Esophagus squamous epithelium (tissue), 5 donors: ENCODE measurements at places on chromosomes 6 and 20. TPM values are rescaled to one million over a fixed set of nuclear protein-coding genes. Genes with fewer than 3 reads are reported as not detected.

Gene MACROD2
- 4.8 TPM for total RNA-seq

Gene ECT2L
- total RNA-seq = not detected

Gene UBD
- total RNA-seq = not detected

Gene ZSCAN23
- 1.1 TPM for total RNA-seq

Gene SMIM13
- total RNA-seq = 3.8 TPM

Gene KIF13A
- 34.5 TPM for total RNA-seq

Gene RBCK1
- total RNA-seq = 46.9 TPM

Gene LBP
- total RNA-seq = 0.18 TPM

Gene RAET1E
- total RNA-seq = 63.7 TPM

Gene SLC26A8
- total RNA-seq = not detected

Gene SYNDIG1
- total RNA-seq = not detected

Gene VIP
- 0.38 TPM for total RNA-seq

Gene RREB1
- total RNA-seq = 79.6 TPM

Gene ABHD16B
- not detected for total RNA-seq

Gene DCDC2
- 0.15 TPM for total RNA-seq

Gene RHAG
- total RNA-seq = 0.19 TPM

Gene IER3
- total RNA-seq = 48.2 TPM

Gene SIRPB1
- 1.5 TPM for total RNA-seq

Gene SPDEF
- total RNA-seq = not detected

- no peak for DNase-seq
These were observed 29.9 kb upstream of the MRAP2 start for GRCh38 chr6:84003654-84004053.

DNA sequence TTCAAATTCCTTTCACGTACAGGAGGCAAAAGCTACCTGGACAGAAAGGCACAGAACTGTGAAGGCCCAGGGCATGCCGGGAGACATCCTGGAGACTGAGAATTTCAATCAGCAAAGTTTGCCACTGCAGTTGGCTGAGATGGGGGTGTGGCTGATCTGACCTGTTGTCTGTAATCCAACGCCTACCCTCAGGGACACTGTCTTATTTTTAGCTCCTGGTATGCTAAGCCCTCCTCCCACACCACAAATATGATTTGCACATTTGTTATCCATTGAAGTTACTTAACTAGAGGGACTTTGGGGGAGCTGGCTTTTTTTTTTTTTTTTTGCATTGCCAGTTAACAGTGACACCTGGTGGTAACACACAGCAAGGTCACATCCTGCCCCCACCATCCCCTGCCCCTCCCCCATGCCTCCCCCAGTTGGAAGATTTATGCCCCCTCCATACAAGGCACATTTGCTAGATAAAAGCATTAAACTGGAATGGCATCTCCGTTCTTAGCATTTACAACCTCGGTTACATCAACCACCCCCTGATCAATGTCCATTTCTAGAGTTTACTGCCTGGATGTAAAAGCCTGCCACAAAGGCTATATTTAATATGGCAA lies 40.4 kb downstream of the TTI1 start:
- DNase-seq = no peak

DNA sequence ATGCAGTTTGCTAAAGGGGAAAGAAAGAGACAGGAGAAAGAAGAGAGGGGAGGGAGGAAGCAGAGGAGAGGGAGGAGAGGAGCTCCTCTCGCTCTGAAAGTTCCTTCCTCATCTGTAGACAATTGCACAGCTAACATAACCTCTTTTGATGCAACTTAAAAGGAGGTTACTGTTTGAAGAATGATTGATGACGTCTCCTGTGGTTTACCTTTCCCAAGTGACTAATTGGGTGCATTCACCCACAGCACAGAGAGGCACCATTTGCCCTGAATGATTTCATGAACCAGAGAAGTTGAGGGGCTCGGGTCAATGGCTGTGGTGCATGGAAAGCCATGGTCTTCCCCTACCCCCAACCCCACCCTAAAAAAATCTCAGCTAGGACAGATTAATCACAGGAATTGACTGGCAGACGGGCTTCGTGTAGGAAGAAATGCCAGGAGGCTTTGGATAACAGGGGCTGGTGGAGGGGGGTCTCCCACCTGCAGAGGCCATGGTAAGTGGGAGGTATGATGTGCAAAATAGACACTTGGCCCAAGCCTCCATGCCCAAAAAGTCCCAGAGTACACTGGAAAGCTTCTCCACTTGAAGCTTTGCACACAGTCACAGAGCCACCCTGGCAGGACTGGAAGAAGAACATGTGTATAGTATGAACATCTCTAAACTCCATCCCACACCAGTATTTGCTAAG lies 213.7 kb downstream of the ANKRD60 start:
- DNase-seq = no peak

DNA sequence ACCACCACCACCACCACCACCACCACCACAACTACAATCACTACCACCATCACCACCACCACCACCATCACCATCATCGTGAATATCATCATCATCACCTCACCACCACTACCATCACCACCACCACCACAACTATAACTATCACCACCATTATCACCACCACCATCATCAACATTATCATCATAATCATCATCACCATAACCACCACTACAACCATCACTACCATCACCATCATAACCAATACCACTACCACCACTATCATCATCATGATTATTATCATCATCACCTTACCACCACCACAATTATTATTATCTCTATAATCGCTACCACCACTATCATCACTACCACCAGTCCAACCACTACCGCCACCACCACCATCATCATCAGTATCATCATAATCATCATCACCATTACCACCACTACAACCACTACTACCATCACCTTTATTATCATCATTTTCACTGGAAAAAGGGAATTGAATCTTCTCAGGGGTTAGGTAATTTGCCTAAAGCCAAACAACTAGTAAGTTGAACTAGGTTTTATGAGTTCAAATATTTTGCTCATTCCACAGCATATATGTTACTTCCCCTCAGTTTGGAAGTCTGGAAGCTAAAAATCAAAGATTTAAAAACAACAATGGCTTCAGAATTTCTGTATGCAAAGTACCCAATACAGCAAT lies 8.3 kb downstream of the RIPOR2 start:
- no peak for DNase-seq

- DNase-seq = no peak
These were observed 707.0 kb downstream of the QKI start for GRCh38 chr6:164121527-164121926.

- DNase-seq = no peak
These were observed 11.2 kb downstream of the TFEB start for GRCh38 chr6:41724228-41724580.

GRCh38 chr6:80214436-80215022 lies 108.1 kb downstream of the BCKDHB start:
- DNase-seq = no peak

GRCh38 chr6:1039191-1039590 lies 272.7 kb upstream of the FOXQ1 start:
- no peak for DNase-seq

GRCh38 chr20:58700121-58700821 lies 7.7 kb downstream of the NPEPL1 start:
- no peak for DNase-seq

DNA sequence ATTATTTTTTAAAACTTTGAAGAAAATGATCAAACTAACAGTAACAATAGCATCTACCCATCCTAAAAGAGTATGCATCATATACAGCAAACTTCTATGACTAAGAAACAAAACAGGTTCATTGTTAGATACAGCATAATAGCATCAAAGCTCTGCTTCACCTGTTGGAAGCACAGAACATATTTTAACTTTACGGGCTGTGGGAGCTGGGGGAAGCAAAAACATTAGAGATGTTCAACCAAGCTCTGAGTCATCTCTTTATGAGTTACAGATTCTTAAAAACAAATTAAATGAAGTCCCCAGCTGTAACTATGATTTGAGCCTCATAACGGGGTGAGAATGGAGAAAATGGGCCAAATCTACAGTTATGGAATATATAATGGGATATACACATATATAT lies 63.4 kb downstream of the SYNE1 start:
- DNase-seq = no peak

DNA sequence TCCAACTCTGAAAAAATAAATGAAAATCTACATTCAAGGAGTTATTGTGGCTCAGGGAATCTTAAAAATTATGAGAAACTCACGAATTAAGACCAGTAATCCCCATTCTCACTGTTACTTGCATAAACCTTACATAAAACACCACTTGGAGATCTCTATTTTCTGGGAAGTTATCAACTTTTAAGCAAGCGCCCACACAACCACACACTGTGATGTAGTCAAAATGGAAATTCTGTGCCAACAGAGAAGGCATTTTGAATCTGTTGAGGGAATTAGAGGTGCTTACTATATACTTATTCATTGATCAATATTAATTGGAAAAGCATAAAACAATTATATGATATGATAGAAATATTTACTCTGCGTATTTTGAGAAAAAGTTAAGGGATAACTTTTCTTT lies 58.7 kb downstream of the HAO1 start:
- DNase-seq = no peak

- no peak for DNase-seq
These were observed 101.6 kb upstream of the CEP162 start for GRCh38 chr6:84329077-84329476.

GRCh38 chr20:46027245-46027853 lies 1.7 kb upstream of the SLC12A5 start:
- no peak for DNase-seq

DNA sequence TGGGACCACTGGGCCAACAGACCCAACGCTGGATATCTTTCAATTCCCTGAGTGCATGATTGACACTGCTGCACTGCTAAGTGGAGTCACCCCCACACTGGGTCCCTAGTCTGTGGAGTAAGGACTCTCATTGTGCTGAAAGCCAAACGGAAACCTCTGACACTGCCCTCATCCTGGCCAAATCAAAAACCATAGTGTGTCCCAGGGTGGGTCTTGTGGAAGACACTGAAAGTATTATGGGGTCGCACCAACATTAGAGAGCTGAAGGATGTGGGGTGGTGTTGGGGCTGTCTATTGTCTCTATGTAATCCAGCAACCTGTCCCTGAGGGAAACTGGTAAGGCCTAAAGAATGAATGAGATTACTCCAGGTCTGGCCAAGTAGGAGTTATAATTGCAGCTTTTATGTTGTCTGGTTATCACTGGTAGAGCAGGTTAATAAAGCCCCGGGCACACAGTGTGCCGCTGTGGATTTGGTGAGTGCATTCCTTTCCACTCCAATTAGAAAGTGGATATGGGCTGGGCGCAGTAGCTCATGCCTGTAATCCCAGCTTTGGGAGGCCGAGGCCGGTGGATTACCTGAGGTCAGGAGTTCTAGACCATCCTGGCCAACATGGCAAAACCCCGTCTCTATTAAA lies 57.9 kb downstream of the HLA-A start:
- no peak for DNase-seq

- DNase-seq = no peak
These were observed 6.8 kb downstream of the SCAND1 start for GRCh38 chr20:35947489-35947888.

GRCh38 chr6:159695984-159696383 lies 2.9 kb upstream of the SOD2 start:
- DNase-seq = no peak

GRCh38 chr6:43714311-43715055 lies 26.9 kb upstream of the MRPS18A start:
- DNase-seq = no peak

GRCh38 chr6:41914869-41915530 lies 5.9 kb downstream of the MED20 start:
- no peak for DNase-seq

GRCh38 chr20:33933469-33933909 lies 60.2 kb upstream of the RALY start:
- DNase-seq = no peak

- DNase-seq = no peak
These were observed 143.9 kb downstream of the DTNBP1 start for GRCh38 chr6:15518878-15519277.

DNA sequence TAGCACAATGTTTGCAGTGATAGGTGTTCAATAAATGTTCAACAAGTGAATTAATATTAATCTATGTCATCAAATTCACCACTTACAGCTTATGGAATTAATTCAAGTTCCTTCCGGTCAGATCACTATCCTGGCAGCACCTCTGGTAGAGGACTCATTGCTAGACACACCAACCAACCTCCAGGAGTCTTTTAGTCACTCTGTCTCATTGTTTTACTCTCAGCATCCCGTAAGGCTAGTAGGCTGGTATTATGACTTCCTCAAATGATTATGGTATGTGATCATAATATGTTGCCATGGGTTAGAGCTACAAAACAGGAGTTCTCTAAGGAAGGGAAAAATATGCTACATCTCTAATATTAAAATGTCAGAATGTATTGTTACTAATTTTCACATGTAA lies 21.7 kb upstream of the MMS22L start:
- DNase-seq = no peak

DNA sequence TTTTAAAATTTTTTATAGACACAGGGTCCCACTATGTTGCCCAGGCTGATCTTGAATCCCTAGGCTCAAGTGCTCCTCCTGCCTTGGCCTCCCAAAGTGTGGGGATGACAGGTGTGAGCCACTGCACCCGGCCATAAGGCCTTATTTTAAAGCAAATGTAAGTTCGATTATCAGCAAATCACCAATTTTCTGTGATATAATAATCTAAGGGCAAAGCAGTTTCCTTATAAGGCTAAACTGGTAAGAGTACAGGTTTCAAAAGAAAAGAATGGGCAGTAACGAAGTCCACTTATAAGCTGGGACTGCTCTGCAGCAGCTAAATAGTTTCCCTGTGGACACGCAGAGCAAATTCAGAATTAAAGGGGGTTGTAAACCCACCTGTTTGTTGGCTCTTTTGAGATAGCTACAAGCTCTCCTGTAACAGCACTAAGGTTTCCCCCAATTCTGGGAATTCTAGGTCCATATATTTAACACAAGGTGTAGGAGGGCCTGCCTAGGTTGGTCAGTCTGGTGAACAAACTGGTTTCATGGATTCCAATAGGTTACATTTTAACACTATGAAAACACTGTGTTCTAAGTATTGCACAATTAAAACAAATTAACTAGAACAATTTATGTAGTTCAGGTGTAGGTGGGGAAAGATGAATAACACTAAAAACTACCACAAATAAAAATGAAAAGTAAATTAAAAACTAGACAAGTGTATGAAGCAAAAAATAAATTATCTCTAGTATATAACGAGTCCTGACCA lies 26.3 kb downstream of the LHFPL5 start:
- DNase-seq = no peak

GRCh38 chr6:67888886-67889681 lies 746.0 kb upstream of the ADGRB3 start:
- no peak for DNase-seq

DNA sequence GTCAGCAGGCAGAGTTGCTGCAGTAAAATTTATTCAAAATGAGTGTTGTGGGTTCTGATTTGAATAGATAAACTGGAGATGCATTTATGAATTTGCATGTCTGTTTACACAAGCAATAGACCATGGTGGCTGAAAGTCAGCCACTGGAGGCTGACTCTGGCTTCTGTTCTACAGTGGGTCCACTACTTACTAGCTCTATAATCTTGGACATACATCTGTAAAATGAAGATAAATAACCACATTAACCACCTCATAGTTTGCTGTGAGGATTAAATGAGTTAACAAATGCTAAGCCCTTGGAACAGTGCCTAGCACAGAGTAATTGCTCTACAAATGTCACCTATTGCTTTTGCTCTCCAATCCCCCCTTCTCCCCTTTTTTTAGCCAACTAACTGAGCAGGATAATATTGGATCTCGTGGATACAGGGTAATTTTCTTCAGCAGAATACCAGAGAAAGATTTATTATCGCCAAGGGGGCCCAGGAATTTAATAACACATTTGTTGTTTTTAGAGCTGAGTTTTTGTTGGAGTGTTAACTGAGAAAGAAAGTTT lies 1.4 kb upstream of the PM20D2 start:
- DNase-seq = no peak
